ENCODE measurements at places on chromosomes 1 and 21.

DNA sequence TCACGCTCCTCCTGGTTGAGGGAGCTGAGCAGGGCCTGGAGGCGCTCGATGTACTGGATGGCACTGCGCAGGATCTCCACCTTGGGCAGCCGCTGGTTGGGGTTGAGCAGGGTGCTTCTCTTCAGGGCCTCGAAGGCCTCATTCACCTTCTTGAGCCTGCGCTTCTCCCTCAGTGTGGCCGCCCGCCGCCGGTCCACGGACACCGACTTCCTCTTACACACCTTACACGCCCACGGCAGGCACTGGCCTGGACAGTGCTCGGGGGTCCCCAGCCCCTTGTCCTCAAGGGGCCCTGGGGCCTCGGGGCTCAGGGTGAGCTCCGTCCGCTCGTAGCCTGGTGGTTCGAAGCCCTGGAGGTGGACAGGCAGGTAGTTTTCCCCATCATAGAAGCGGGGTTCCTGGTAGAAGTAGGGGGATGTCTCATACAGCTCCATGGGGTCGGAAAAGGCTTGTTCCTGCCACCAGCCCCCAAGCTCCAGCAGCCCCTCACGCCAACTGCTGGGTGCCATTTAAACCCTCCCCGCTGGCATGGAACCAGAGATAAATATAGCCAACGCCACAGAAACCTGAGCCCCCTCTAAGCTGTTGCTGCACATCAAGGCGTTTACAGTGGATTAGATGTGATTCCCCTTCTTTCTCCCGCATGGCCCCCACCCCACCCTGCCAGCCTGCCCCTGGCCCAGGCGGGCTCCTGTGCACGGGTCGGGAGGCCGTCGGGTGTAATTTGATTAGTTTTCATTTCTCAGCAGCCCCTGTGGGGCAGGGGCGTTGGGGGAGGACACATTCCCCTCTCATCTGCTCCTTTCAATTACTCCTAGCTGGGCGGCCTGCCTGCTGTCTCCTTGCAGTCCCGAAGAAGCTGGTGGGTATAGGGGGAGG lies at the start of gene MYOG:
MYOG (minus strand) TSS at position 485 of the 879 bp plus-strand sequence; CDS start at position 434, 51 bp downstream.
- DNase-seq: no peak

GRCh38 chr1:150072959-150073358 lies 5.4 kb downstream of the VPS45 start:
- no peak for DNase-seq

GRCh38 chr1:37556712-37557196 lies at the start of gene DNALI1:
TSS of gene DNALI1 (plus strand) at chr1:37556940. CDS start at chr1:37556995, 55 bp downstream.
- DNase-seq: no peak

GRCh38 chr1:192581131-192581927 lies 5.8 kb downstream of the RGS1 start:
- no peak for DNase-seq

- no peak for DNase-seq
These were observed 229.1 kb downstream of the GPR52 start for GRCh38 chr1:174676856-174677255.

GRCh38 chr1:175204330-175204729 lies 11.8 kb upstream of the KIAA0040 start:
- DNase-seq: no peak

GRCh38 chr21:33189237-33189636 lies 40.5 kb upstream of the IFNAR2 start:
- no peak for DNase-seq

DNA sequence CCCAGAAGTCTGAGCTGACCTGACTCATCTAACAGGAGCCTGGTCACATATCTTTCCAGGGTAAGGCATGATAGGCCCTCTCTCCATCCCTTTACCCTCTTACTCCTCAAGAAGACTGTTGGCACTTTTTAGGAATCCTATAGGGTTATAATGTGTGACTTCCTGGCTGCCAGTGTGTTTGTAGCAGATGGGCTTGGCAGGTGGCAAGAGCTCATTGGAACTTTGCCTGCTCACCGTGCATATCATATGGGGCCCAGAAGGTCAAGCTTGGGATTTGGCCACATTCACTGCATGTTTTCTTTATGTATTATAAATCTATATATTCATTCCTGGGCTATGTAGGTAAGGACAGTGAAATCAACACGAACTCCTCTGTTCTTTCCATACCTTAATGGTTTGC lies 5.2 kb downstream of the KAZN start:
- DNase-seq: no peak

DNA sequence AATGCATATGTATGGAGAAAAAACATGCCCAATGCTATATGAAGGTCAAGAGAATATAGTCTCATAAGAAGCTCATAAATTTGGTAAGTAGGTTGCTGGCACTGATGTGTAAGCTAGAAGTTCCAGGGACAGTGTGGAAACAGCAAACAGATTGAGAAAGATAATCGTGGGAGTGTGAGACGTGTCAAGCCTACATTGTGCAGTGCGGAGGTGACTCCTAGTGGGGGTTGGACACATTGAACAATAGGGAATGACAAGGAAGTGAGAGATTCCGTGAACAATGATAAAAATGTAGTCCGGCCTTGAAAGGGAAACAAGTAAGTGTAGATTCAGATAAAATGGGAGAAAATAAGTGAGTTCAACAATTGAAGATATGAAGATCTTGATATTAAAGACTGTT lies 788.4 kb upstream of the PRMT6 start:
- no peak for DNase-seq

DNA sequence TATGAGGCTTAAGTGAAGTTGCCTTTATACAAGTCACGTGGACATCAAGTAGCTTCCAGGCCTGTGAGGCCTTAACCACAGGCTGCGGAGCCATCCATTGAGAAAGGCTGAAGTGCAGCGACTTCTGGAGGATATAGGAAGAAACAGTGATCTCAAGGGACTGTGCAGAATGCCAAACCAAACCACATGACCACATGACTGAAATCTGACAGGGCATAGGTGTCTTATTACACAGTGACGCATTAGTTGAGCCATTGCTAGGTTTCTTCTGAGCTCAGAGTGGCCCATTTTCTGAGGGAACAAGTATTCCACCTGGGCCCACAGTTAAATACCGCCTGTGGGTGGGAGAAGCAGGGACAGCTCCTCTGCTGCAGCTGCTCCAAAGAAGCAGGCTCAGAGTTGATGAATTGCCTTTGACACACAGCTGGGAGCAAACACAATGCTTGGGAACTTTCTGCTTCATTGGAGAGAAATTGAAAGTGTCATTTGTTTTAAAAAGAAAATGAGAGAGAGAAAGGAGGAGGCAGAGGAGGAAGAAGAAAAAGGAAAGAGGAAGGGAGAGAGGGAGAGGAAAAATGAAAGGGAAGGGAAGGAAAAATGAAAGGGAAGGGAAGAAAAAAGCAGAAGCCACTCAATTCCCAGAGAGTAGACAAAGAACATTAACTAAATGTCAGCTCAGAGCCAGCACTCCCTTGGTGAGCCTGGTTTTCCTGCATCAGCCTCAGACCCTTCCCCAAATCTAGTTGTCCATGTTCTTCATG lies 94.4 kb downstream of the COLGALT2 start:
- no peak for DNase-seq
